IgD-negative memory B cell (primary cell): ENCODE measurements at places on chromosomes 13 and 19. TPM values are rescaled to one million over a fixed set of nuclear protein-coding genes. Genes with fewer than 3 reads are reported as not detected.

The SIGLECL1 gene
- not detected for polyA plus RNA-seq

The CEACAM16 gene
- polyA plus RNA-seq: not detected

The ADAMTS10 gene
- polyA plus RNA-seq: not detected

The MYO1F gene
- 40.9 TPM for polyA plus RNA-seq

The DLL3 gene
- 1.5 TPM for polyA plus RNA-seq

The PDCD2L gene
- polyA plus RNA-seq: 18.6 TPM

The TEKTIP1 gene
- not detected for polyA plus RNA-seq

The ZNF100 gene
- polyA plus RNA-seq: 14.4 TPM
